ENCODE measurements at places on chromosomes 4 and X.

DNA sequence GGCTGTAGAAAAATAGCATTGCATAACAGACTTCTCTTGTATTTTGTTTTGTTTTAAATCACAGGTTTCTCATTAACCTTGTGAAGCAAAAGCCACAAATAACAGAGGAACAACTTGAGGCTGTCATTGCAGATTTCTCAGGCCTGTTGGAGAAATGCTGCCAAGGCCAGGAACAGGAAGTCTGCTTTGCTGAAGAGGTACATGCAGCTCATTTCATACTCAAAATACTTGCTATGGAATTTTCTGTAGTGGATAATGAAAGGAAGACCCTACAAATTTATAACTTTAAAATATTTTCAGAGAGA lies 17.6 kb downstream of the AFP start:
- no peak for DNase-seq

- no peak for DNase-seq
These were observed 74.8 kb upstream of the STIM2 start for GRCh38 chr4:26785810-26786209.

GRCh38 chr4:15577508-15577907 lies 77.6 kb downstream of the FBXL5 start:
- no peak for DNase-seq

DNA sequence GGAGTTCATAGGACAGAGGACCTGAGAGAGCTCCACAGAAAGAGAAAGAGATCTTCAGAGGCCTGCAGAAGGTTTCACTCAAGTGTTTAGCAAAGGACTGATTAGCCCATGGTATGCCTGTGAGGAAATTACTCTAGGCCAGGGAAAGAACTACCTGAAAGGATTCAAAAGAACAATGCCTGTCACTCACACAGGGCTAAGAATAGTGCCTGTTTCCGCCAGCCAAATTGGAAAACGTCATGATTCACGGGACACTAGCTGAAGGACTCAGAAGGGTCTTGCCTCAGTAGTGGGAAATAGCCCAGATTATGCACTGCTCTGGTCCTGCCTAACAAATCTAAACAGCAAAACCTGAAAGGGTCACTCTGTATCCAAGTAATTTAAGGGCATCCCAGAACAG lies 21.1 kb downstream of the SYTL4 start:
- DNase-seq = no peak

DNA sequence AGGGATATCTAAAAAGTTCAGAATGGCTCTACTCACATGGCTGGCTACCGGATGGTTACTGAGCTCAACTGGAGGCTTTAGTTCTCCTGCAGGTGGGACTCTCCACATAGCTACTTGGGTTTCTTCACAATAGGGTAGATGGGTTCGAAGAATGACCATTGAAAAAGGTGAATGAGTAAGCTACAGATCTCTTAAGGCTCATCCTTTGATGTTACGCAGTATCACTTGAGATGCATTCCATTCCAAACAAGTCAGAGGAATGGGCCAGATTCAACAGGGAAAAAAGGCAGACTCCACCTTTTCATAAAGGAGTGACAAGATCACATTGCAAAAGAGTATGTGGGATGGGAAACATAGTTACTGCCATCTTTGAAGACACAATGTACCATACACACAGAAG lies 52.6 kb downstream of the DDX53 start:
- no peak for DNase-seq

DNA sequence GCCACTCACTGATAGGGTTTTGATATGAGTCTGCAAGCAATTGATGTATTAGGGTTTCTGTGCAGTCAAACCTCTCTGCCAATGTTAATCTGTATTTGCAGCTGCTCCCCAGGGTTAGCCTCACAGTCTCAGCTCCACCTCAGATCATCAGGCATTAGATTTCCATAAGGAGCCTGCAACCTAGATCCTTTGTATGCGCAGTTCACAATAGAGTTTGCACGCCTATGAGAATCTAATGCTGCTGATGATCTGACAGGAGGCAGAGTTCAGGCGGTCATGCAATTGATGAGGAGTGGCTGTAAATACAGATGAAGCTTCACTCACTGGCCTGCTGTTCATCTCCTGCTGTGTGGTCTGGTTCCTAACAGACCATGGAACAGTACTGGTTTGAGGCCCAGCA lies 280.6 kb downstream of the PAPSS1 start:
- DNase-seq = no peak

DNA sequence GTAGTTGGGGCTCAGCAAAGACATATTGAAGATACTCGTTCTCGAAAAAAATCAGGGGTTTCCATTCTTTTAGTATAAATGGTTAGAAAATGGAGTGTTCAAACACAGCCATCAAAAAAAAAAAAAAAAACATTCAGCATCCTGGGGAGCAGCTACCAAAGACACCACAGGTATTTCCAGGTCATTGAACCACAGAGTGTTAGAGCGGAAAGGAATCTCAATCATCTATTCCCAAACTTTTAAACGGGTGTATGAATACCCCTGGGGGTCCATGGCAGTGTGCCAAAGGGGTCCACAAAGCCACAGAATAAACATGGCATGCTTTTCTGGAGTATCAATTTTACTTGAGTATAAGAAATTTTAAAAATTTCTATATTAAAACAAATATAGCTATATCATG lies 6.9 kb upstream of the FGF16 start:
- no peak for DNase-seq

- no peak for DNase-seq
These were observed 807 bp downstream of the PGRMC1 start for GRCh38 chrX:119236623-119237561.

- DNase-seq = peak; percentile 48
These were observed 58.5 kb upstream of the CLCN4 start for GRCh38 chrX:10098270-10098713.

GRCh38 chrX:113802837-113803236 lies 781.0 kb upstream of the HTR2C start:
- no peak for DNase-seq

- DNase-seq = no peak
These were observed 12.0 kb downstream of the CYP4V2 start for GRCh38 chr4:186203406-186203805.

DNA sequence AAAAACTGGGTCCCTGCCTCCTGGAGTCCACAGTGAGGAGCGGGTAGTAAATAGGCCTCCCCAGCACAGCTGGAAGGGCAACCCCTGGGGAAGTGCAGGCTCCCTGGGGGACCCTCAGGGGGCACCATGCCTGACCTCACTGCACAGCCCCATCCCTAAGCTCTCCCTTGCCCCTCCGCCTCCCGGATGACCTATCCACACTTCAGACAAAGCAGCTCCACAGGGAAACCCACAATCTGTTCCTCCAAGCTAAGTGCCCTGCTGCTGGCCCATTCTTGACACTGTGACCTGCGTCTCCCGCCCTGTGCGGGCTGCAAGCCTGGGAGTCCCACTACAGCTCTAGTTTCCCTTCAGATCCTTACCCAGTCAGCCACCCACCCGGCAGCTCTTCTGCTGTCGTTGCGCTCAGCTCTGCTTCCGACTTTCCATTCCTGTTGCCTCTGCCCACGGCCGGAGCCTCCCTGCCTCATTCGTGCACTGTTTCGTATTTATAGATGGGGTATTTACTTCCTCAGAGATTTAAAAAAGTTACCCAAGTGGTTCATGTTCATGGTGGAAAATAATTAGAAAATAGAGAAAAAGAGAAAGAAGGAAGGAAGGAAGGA lies 47.0 kb upstream of the STOX2 start:
- DNase-seq = no peak

GRCh38 chrX:134658002-134658759 lies at the start of gene PLAC1:
Gene PLAC1 (minus strand): TSS chrX:134658471. CDS start chrX:134566682, 91,789 bp downstream.
- DNase-seq = no peak

- DNase-seq = no peak
These were observed 1.5 kb downstream of the KLF8 start for GRCh38 chrX:56233682-56234081.

DNA sequence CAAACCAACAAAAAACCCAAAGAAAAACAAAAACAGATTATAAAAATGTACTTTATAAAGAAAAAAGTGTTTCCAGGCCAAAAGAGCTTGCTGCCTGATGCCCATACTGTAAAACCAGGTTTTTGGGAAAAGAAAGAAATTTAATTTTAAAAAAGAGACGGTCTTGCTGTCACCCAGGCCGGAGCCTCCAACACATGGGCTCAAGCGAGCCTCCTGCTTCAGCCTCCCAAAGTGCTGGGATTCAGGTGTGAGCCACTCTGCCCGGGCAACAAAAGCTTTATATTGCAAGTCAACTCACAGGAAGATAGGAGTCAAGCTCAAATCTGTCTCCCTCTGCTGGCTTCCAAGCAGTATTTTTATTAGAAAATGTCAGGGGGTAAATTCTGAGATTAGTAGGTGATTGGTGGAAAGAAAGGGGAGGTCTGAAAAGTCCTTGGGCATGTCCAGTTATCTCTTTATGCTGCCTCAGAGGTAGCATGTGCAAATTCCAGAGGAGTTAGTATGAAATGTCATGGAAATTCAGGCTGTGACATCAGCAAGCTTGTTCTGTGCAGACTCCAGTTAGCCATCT lies 39.4 kb downstream of the MGST2 start:
- DNase-seq = no peak

GRCh38 chr4:170001745-170002267 lies 24.4 kb downstream of the MFAP3L start:
- DNase-seq = no peak
